ENCODE measurements at places on chromosomes 7 and 10. TPM values are rescaled to one million over a fixed set of nuclear protein-coding genes. Genes with fewer than 3 reads are reported as not detected.

DNA sequence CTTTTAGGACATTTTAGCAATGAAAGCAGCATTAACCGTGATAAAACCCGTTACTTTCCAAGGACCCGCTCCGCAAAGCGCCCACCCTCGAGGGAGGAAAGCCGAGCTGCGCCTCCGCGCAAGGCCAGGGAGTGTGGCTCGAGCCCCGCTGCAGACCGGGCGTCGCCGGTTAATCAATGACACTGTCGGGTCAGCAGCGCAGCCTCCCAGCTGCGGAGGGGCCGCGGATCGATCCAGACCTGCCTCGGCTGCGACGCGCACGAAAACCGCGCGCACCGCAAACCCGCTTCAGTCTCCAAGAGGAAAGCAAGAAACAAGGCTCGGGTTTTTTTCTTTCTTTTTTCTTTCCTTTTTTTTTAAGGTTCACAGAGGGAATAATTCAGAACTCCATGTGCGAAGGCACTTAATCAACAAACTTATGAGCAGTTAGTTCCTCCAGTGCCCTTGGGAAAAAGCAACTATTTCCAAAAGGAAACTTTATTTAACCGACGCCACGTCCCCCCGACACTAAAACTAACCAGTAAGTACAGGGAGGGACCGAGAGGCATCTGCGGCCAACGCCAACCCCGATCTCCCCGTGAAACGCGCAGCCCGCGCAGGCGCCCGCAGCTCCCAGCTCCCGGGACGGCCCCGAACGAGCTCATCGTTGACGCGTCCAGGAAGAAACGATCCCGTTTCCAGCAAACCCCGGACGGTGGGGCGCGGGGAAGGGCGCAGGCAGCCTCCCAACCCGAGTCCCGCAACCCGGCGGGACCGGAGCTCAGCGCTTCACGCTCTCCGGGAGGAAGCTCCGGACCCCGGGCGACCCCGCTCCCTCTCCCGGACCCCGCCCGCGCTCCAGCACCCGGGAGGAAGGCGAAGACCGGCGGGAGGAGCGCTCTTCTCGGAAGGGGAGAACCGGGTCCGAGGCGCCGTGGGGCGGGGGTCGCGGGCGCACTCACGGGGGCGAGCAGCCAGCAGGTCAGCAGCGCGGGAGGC is 598 bp downstream of the VIPR2 start:
- H3K4me1 ChIP-seq: peaks cover 4% of the 10 kb centered on the region
- no peak overlapping the region for H3K27ac ChIP-seq
- no peaks in the 10 kb centered on the region for H3K36me3 ChIP-seq

KLLN gene
- total RNA-seq: 0.67 TPM

- peaks cover 65% of the 10 kb centered on the region for H3K27me3 ChIP-seq
- H3K4me1 ChIP-seq: no peaks in the 10 kb centered on the region
- H3K4me3 ChIP-seq: no peak overlapping the region
Measured at GRCh38 chr7:94649450-94649849, 6.5 kb downstream of the SGCE start.

- H3K36me3 ChIP-seq: no peaks in the 10 kb centered on the region
- H3K4me3 ChIP-seq: no peak overlapping the region
- no peak overlapping the region for H3K27ac ChIP-seq
- H3K27me3 ChIP-seq: no peaks in the 10 kb centered on the region
Measured at GRCh38 chr7:105149827-105150226, 135.8 kb downstream of the KMT2E start.

DNA sequence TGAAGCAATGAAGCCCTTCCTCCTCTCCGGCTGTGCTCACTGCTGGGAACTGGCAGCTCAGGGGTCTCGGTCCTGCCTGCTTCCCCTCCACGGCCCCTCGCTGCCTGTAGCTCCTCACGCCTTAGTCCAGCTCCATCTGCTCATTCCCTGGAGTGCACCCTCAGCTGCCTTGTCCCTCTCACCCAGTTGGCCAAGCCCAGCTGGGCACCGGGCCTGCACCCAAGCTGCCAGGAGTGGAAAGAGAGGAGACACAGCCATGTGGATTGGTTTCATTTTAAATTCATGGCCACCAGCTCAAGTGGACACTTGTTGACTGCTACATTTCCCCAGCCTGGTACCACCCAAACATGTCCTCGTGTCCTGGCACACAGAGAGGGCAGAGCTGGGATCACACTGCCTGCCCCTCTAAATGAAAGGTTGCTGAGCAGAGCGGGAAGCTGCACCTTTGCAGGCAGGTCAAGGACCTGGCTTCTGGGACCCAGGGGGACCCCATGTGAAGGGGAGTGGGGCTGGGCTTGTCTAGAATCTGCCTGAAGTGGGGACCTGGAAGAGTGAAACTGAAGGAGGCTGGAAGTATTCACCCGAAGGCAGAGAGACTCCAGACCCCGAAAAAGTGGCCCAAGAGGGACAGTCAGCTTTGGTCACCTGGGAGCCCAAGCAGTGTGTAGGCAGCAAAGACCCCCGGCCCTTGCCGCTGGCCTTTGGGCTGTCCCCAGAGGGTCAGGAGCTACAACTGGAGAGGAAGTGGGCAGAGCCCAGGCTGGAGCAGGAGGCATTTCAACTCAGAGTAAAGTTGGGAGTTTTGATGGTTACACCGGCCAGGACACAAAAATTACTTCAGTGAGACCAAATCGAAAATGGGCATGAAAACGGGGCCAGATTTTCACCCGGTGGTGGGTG is 15.0 kb upstream of the BNIP3 start:
- DNase-seq: no peak
- peaks cover 4% of the 10 kb centered on the region for H3K4me1 ChIP-seq
- no peak overlapping the region for H3K4me3 ChIP-seq

DNA sequence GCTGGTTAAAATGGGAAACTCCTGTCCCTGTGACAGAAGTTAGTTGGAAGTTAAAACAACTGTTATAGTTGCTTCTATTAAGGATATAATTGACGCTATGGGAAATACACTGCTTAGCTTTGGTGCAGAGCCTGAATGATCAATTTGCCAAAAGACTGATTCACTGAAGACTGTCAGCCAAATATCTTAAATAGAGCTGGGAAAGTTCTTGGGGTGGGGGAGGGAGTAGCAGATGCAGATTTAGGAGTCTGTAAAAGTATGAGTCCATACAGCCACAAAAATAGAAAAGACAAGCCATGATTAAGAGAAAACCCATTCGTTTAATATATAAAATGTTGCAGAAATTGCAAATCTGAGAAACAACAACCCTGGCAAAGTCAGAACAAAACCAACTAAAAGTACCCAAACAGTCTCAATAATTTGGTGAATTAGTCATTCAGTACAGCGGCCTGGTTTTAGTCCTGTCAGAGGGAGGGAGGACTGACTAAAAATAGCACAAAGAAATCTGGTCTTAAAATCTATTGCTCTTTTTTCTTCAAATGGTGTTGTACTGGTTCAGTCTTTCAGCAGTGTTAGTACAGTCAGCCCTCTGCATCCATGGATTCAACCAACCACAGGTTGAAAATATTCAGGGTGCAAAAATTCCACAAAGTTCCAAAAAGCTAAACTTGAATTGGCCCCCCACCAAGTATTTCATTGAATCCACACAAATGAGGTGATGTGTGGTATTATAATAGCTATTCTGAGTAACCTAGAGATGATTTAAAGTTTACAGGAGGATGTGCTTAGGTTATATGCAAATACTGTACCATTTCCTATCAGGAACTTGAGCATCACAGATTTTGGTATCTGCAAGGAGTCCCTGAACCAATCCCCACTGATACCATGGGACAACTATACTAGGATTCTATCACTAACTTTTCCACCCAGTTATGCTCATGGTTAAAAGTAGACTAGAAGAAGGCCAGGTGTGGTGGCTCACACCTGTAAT is 30.0 kb downstream of the STK17A start:
- H3K27ac ChIP-seq: peak overlapping the region; percentile 88
- H3K4me1 ChIP-seq: peaks cover 66% of the 10 kb centered on the region
- H3K4me3 ChIP-seq: no peak overlapping the region
- no peaks in the 10 kb centered on the region for H3K27me3 ChIP-seq
- H3K36me3 ChIP-seq: peaks cover 63% of the 10 kb centered on the region

GRCh38 chr10:86952106-86952505 is 5.3 kb downstream of the MMRN2 start:
- H3K36me3 ChIP-seq: no peaks in the 10 kb centered on the region
- H3K4me1 ChIP-seq: peaks cover 5% of the 10 kb centered on the region
- no peak for DNase-seq
- no peak overlapping the region for H3K27ac ChIP-seq

- DNase-seq: no peak
- H3K27me3 ChIP-seq: no peaks in the 10 kb centered on the region
- peaks cover 46% of the 10 kb centered on the region for H3K4me1 ChIP-seq
- peaks cover 72% of the 10 kb centered on the region for H3K36me3 ChIP-seq
- H3K4me3 ChIP-seq: no peak overlapping the region
- H3K27ac ChIP-seq: peak overlapping the region; percentile 86
Measured at GRCh38 chr7:37311355-37311754, 137.3 kb downstream of the ELMO1 start.

Measured in activated CD8-positive, alpha-beta memory T cell treated with anti-CD3 and anti-CD28 coated beads, Interleukin-2, amount 10 ng/mL, durations not matched to agents 7 days and 5 days (primary cell).